ENCODE measurements at places on chromosomes 5 and 9. TPM values are rescaled to one million over a fixed set of nuclear protein-coding genes. Genes with fewer than 3 reads are reported as not detected.

GRCh38 chr9:136392538-136393449 is 7.2 kb downstream of the SNAPC4 start:
- H3K27ac ChIP-seq, result no peak overlapping the region
- no peak overlapping the region for H3K4me3 ChIP-seq
- DNase-seq, result no peak

DNA sequence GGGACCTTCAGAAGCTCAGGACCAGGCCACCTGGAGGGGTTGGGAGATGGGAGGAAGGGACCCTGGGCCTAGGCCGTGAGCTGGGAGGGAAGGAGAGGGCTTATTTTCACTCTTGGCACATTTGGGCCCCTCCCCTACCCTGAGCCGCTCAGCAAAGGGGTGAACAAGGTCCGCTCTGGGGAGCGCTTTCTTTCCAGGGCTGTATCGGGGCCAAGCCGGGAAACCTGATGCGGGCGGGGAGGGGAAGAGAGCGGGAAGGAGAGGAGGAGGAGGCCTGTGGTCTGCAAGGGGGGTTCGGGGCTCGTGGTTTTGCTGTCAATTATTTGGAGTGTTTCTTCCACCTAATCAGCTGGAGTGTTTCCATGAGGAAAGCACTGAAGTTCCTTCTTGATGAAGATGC is 62.7 kb upstream of the RXRA start:
- H3K36me3 ChIP-seq, result no peaks in the 10 kb centered on the region
- peaks cover 5% of the 10 kb centered on the region for H3K4me1 ChIP-seq

DNA sequence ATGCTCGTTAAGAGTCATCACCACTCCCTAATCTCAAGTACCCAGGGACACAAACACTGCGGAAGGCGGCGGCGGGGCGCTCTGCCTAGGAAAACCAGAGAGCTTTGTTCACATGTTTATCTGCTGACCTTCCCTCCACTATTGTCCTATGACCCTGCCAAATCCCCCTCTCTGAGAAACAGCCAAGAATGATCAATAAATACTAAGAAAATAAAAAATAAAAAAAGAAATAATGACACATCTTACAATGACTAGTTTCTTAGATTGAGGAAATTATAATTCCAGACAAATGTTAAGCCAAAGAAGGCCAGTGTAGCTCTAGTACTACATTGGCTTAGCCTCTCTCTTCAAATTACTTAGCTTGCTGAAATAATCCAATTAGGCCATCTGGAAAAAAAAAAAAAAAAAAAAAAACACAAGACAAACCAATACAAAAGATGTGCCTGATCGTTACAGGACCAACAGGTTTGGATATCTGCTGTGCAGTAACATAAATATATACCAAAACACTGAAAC is 58.0 kb downstream of the ANXA2R start:
- no peak for DNase-seq
- H3K27ac ChIP-seq, result peak overlapping the region; percentile 32
- H3K27me3 ChIP-seq, result no peaks in the 10 kb centered on the region
- no peaks in the 10 kb centered on the region for H3K36me3 ChIP-seq
- no peak overlapping the region for H3K4me3 ChIP-seq

DNA sequence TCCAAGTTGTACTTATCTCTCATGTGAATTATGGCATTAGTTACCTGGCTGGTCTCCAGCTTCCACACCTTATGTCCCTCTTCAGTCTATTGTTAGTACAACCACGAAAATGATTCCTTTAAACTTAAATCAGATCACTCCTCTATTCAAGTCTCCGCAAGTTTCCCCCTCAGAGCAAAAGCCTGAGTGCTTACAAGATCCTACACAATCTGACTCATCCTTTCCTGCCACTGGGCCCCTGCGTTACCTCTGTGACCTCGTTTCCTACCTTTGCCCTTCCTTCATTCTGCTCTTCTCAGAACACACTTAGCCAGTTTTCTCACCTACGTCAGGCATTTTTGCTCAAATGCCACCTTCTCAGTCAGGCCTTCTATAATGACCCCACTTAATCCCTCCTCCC is 45.1 kb upstream of the GLIS3 start:
- H3K27me3 ChIP-seq, result no peaks in the 10 kb centered on the region
- no peak for DNase-seq
- H3K27ac ChIP-seq, result no peak overlapping the region
- no peaks in the 10 kb centered on the region for H3K36me3 ChIP-seq

- no peaks in the 10 kb centered on the region for H3K36me3 ChIP-seq
- no peak for DNase-seq
- H3K4me3 ChIP-seq, result no peak overlapping the region
- H3K27ac ChIP-seq, result no peak overlapping the region
These were observed 57.8 kb downstream of the BARX1 start for GRCh38 chr9:93897075-93897970.

DNA sequence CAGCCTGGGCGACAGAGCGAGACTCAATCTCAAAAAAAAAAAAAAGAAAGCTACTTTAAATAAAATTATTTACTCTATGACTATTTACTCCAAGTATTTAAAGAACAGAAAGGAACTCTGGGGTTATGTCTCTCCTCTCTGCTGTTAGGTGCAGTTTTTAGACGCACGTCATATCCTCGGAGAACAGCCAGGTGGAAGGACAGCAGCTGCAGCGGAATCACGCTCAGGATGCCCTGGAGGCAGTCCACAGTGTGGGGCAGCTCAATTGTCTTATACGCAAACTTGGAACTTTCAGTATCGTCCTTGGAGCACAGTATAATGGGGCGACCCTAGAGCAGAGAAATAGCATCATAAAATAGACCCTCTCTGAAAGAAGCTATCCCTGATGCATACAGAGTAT is 10.4 kb upstream of the MAPK9 start:
- no peaks in the 10 kb centered on the region for H3K36me3 ChIP-seq
- no peak overlapping the region for H3K4me3 ChIP-seq
- DNase-seq, result no peak
- no peak overlapping the region for H3K27ac ChIP-seq

- no peak overlapping the region for H3K27ac ChIP-seq
- no peak overlapping the region for H3K4me3 ChIP-seq
These were observed 1829.6 kb upstream of the NUDT12 start for GRCh38 chr5:105392122-105392709.

DNA sequence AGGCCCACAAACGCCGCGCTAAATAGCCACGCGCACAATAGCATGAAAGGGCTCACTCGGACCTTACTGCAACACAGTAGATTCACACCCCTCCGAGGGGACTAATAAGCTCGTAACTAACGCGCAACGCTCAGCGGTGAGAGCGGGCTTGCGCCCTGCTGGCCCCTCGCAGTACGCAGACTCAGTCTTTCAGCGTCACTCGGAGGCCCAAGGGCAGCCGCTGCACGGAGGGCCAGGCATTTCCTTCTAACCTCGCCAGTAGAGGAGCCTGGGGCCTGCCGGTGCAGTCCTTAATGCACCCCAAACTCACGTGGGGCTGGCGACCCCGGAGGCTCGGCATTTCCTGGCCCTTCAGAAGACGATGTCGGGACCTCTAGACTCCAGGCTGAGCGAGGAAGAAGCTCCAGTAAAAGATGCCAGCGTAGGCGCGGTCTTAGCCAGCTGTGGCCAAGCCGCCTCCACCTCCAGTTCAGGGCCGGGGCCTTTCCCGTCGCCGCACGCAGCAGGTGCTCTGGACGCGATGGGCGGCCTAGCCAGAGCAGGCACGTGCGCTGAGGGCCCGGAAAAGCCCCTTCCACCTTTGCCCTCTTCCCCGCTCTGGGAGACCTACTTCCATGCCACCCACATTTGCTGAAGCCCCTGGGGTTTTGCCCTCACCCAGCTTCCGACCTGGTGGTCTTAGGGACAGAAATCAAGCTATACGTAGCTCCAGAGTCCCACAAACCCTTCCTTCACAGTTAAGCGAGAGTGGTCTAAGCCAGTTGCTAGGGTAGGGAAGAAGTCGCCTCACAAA is 38.3 kb upstream of the TIFAB start:
- H3K36me3 ChIP-seq, result no peaks in the 10 kb centered on the region
- peaks cover 59% of the 10 kb centered on the region for H3K27me3 ChIP-seq

DNA sequence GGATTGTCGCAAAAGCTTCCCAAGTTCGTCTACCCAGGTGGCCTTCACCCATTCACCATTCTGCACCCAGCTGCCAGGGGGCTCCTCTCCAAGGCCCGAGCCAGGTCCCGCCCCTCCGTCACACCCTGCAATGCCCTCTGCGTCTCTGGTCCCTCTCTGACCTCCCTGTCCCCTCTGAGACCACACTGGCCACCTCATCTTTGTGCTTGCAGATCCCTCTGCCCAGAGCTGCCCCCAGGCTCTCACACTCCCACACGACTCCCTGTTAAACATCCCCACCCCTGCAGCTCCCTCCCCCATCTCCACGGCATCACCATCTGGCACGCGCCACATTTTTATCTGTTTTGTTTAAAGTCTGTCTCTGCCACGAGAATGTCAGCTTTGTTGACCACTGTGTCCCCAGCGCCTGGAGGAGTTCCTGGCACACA is 243.6 kb downstream of the PBX3 start:
- H3K4me1 ChIP-seq, result no peaks in the 10 kb centered on the region
- no peaks in the 10 kb centered on the region for H3K27me3 ChIP-seq
- no peak overlapping the region for H3K4me3 ChIP-seq

DNA sequence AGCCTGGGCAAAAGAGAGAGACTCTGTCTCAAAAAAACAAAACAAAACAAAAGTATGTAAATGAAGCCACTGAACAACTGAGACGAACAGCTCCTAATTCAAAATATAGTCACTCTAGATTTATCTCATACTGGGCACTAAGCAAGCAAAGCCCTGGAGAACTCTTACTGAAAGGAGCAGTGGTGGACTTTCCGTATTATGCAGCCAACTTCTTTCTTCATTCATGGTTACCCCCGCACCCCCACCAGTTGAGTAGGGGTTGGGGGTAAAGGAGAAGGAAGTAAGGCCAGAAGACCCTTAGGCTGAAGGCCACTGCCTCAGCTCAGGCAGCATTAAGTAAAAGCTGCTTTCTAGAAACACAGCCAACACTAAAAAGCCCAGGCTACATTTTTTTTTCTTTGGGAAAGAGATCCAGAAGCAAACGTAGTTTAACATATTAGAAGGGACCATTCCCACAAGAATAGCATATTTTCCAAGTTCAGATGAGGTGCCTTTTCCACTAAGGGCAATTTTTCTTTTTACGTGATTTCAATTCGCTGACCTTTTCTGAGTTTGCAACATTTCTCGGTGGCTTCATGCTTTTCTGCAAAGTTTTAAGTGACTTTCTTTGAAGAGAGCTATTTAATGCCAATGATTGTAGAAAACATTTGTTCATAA is 55.3 kb downstream of the MAPKAP1 start:
- H3K27me3 ChIP-seq, result no peaks in the 10 kb centered on the region
- no peaks in the 10 kb centered on the region for H3K36me3 ChIP-seq
- no peak overlapping the region for H3K27ac ChIP-seq
- DNase-seq, result no peak

DNA sequence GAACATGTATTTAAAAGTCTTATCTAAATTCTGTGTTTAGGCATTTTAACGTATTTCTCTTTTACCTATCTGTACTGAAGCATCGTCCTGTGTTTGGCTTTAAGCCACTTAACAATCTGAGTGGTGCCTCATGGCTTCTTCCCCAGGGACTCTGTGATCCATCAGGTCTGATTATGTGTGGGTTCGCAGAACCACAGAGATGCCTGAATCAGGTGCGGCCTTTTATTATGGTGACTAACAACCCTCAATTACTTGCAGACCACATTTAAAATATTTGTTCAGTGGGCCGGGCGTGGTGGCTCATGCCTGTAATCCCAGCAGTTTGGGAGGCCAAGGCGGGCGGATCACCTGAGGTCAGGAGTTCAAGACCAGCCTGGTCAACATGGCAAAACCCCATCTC is 39.6 kb upstream of the SAP30L start:
- no peak for DNase-seq
- no peaks in the 10 kb centered on the region for H3K27me3 ChIP-seq
- H3K36me3 ChIP-seq, result no peaks in the 10 kb centered on the region
- H3K4me3 ChIP-seq, result no peak overlapping the region

GRCh38 chr5:79025054-79025472 is 40.0 kb upstream of the ARSB start:
- H3K36me3 ChIP-seq, result no peaks in the 10 kb centered on the region
- H3K4me3 ChIP-seq, result peak overlapping the region; percentile 30
- DNase-seq, result peak; percentile 16
- H3K27ac ChIP-seq, result no peak overlapping the region
- no peaks in the 10 kb centered on the region for H3K27me3 ChIP-seq

DNA sequence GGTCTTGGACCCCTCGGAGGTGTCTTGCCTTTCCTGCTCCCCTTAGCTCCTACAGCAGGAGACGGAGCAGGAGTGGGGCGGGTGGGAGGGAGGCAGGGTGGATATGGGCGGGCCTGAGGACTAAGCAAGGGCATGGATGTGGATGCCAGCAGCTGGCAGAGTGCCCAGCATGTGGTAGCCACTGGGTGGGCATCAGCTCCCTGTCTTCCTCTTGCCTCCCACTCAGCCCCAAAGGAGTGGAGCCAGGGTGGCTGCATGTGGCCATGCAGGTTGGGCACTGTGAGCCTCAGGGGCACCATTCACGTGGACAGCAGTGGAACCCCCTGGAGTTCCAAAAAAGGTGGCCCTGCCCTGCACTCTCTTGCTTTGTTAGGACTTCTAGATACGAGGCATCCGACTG is 90.1 kb upstream of the TBCA start:
- no peaks in the 10 kb centered on the region for H3K4me1 ChIP-seq
- H3K4me3 ChIP-seq, result no peak overlapping the region
- H3K27me3 ChIP-seq, result no peaks in the 10 kb centered on the region

DNA sequence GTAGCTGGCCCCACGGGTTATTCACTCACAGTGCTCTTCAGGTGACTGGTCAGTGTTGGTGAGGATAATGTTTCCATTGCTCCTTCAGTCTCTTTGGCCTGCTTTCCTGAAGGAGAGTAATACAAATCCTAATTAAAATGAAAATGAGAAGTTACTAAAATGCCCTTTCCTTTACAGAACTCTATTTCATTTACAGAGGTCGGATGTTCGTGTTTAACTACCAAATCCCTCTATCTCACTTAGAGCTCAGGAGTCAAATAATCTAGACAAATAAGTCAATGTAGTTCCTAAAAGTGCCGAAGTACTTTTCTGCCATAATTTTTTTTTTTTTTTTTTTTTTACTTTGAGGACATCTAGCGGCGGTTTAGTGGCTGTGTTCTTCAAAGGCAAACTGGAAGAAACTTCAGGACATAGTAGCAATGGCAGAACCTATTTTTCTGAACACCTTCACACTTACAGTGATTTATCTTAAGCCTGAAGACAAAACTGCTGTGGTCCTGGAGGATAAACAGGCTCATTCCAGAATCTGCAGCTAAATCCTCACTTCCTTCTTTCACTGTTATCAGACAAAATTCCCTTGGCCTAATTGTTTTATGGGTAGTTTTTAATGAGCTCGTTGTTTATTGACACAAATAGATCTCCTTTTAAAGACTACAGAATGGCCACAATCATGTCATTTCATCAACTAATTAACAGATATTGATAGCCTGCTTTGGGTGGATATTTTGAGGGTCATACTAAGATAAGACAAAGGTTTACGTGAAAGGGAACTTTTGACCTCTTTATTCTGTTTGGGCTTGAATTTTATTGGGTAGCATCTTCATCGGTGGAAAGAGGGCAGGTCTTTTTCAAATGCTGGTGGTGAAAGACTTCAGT is 207.6 kb upstream of the DMRTA1 start:
- no peak for DNase-seq
- no peaks in the 10 kb centered on the region for H3K27me3 ChIP-seq
- no peak overlapping the region for H3K27ac ChIP-seq
- H3K4me1 ChIP-seq, result no peaks in the 10 kb centered on the region

AJM1 gene
- 3.9 TPM for total RNA-seq

PCDHB12 gene
- 12.6 TPM for total RNA-seq

SLC34A1 gene
- total RNA-seq, result not detected

RRAGA gene
- 64.7 TPM for total RNA-seq

FBXO4 gene
- total RNA-seq, result 20.4 TPM

GLIPR2 gene
- total RNA-seq, result 26.0 TPM

PLPPR1 gene
- total RNA-seq, result 7.6 TPM

TSC1 gene
- 61.6 TPM for total RNA-seq

DEPDC1B gene
- 3.6 TPM for total RNA-seq

PCA3 gene
- total RNA-seq, result not detected

ARID3C gene
- total RNA-seq, result 2.1 TPM

ADAMTSL2 gene
- total RNA-seq, result 22.7 TPM

LRRC19 gene
- total RNA-seq, result not detected

DCP2 gene
- 29.1 TPM for total RNA-seq

COL15A1 gene
- 37.7 TPM for total RNA-seq

Measured in tibial nerve (tissue), 4 donors.